ENCODE measurements at places on chromosomes 5 and 9.

GRCh38 chr5:139763930-139764791, 31.4 kb upstream of the PSD2 start:
- no peak for DNase-seq

DNA sequence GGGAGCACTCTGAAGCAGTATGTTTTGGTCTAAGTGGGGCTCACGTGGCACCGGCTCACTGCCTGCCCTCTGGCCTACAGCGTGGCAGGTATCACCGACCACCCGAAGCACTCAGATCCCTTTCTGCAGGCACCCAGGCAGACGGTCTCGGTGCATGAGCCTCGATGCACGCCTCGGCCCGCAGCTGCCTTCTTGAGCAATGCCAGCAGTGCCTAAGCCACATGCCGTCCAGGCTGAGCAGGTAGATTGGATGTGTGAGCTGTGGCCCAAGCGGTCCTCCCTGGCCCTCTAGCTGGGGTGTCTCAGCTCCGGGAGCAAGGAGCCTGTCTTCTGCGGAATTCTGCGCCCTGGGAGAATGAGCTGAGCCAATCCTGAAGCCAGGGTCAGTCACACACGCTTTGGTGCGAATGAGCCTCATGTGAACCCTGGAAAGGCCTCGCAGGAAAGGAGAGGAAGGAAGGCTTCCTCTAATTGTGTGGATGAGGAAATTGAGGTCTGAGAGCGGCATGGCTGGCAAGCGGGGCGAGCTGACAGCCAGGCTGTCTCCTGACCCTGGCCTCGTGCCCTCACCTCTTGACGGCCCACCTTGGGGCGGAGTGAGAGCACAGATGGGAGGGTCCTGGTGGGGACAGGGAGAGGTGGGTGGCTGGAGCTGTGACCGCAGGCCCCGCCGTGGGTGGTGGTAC, 14.4 kb downstream of the RXRA start:
- no peak for DNase-seq

- no peak for DNase-seq
Measured at GRCh38 chr5:153783362-153783658, 255.4 kb downstream of the FAM114A2 start.

DNA sequence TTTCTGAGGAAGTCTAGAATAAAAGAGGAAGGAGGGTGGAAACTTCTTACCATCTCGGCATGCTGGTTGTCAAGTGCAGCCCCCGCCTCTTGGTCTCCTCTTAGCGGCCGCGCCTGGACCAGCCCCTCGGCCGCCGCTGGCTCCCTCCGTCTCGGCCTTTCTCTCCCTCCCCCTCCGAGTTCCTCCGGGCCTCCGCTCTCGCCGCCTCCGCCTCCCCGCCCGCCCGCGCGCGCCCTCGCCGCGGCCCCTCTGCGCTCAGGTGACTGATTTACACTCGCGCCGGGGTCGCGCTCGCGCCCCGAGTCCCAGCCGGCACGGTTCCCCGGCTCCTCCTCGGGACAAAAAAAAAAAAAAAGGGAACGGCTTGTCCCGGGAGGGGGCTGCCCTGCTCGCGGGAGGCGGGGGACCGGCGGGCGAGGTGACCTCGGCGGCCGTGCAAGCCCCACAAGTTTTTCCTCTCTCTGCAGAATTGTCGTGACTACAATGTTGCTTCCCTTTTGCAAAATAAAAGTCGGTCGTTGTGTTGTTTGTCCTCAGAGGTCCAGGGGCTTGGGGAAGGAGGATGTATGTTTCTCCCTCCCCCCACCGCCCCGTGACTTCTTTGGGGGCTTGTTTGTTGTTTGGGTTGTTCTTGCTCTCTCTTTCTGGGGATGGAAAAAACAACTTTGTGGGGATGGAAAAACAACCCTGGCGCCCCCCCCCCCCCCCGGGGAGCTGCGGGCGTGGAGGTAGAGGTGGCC, at the start of gene BNC2:
BNC2 (minus strand) TSS at position 75 of the 740 bp plus-strand sequence; CDS start at position 53, 22 bp downstream.
- no peak for DNase-seq

DNA sequence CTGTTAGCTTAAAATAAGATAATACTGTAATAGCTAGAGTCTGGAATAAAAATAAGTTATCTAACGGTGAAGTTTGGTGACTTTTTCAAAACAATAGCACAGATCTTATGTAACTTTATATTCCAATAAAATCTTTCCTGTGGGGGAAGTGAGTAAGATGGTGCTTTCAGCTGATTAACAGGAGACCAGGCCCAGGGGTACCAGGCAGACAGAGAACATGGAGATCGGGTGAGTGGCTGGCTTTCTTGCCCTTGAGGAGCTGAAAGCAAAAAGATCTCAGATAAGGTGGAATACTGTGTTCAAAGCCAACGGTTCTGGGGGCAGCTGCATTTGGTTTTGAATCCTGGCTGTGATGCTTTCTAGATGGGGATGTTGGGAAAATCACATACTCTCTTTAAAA, 61.3 kb downstream of the MAT2B start:
- DNase-seq, result no peak

DNA sequence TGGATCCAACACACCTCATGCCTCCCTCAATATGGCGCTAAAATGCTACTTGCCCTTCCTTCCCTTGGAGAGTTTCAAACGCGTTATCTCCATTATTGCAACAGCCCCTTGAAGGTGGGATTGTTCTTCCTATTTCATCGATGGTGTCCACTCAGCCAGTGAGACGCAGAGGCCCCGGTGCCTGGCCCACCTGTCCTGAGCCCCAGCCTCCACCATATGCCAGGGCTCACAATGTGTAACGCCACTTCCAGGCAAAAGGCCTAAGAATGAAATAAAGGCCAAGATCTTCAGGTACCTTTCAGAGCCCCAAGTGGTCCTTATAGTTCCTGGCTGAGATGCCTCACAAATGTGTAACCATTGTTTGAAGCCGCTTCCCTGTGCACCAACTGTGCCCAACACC, 170.7 kb upstream of the PHYKPL start:
- DNase-seq, result no peak

DNA sequence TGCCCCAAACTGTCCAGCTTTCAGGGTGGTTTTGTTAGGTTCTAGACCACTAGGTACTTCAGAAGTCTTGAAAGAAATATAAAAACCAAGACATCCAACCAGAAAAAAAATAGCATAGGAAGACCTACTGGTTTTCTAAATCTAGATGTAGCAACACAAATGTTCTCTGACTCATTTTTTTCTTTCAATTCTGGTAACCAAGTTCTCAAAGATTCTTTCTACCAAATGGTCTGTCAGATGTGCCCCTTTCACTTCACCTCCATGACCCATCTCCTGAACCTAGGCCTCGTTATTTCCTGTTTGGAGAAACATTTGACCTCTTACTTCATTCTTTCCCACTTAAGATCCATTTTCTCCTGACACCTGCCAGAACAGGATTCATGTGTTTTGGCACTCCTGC, 355.3 kb downstream of the KIAA0825 start:
- DNase-seq, result no peak

DNA sequence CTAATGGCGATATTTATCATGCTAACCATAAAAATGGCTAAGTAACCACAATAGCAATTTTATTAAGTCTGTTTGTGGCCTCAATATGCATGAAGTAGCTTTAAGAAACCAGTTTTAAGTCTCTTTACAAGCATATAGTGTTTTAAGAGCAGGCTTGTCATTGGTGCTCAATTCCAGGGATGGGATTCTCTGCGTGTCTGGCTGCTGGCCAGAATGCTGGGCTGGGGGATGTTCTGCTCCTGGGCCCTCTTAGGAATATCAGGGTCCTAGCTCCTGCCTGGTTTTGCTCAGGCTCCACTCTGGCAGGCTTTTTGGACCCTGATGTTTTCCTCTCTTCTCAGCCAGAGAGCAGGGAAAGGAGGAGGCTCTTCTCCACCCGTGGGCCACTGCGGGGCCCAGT, 127.2 kb downstream of the PDE8B start:
- no peak for DNase-seq

GRCh38 chr5:1466631-1467265, 21.5 kb upstream of the SLC6A3 start:
- no peak for DNase-seq

DNA sequence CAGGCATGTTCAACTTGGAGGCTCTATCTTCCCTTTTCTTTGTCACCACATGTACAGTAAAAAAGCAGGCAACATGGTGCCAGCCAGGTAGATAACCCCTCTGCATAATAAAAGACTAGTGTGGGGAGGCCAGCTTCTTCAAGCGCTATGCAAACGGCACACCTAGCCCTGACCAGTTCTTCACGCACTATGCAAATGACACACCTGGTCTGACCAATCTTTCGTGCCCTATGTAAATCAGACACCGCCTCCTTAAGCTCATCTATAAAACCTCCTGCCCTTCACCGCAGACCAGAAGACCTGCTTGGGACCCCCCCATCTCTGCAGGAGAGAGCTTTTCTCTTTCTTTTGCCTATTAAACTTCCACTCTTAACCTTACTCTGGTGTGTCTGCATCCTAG, 28.1 kb upstream of the UGCG start:
- DNase-seq, result no peak

DNA sequence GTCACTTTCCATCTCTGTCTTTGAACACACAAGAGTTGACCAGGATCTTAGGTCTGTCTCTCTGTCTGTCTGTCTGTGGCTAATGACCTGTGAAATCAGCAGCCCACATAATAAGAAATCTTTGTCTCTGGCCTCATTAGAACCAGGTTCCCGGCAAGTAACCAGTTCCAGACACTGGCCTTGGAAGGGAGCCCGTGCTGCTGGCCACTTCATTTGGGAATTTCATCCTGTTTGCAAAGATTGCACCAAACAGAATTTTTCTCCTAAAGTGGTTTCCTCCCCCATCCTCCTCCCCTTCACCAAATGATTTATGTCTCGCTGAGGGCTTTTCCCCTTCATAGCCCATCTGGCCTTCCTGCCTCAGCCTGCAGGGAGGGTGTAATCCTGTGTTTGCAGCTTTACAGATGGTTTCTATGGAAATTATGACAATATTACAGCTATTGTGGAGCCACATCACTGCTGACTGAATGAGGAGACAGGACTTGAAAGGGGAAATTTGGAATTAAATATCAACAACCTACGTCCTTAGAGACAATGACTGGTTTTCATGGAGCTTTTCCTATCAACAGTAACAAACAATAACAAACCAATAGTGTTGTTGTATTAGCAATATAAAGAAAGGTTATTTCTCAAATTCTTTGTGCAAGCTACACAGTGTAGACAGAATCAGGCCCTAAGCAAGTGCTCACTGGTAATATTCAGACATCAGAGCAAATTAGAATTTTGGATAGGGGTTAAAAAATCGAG, 25.7 kb downstream of the DPYSL3 start:
- no peak for DNase-seq

DNA sequence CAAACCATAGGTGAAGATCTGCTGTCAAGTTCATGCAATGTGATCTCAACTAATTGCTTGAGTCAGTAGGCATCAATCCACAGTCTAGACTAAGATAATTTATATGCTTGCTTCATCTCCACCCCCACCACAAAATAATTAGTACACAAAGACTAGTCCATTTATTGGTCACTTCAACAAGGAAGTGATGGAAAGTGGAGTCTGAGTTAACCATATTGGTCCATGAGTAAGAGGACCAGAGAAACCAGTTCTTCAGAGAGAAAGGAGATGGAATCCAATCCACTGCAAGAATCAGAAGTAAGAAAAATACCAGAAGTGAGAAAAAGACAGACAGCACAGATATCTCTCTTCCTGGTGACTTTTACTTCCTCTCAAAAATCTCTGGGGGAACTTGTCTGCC, 366.5 kb downstream of the CHSY3 start:
- no peak for DNase-seq

GRCh38 chr5:111252799-111253545, 28.8 kb downstream of the CAMK4 start:
- DNase-seq, result no peak

GRCh38 chr9:93171261-93171990, 12.5 kb upstream of the WNK2 start:
- no peak for DNase-seq

DNA sequence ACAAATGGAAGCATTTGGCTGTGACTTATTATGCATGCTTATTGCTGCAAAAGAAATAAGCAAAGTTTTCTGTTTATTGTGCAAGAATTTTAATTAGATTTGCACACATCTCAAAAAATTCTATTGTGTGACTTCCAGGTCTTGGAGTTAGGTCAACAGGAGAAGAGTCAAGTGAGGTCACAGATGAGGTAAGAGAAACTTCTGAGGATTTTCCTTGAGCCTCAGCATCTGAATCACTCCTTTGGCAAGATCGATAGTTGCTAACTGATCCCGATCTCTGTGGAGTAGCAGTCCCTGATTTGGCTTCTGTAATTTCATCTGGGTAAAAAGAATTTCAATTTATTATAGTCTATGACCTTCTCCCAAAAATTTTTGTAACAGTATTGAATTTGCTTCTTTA, 6.9 kb upstream of the TTC33 start:
- no peak for DNase-seq

DNA sequence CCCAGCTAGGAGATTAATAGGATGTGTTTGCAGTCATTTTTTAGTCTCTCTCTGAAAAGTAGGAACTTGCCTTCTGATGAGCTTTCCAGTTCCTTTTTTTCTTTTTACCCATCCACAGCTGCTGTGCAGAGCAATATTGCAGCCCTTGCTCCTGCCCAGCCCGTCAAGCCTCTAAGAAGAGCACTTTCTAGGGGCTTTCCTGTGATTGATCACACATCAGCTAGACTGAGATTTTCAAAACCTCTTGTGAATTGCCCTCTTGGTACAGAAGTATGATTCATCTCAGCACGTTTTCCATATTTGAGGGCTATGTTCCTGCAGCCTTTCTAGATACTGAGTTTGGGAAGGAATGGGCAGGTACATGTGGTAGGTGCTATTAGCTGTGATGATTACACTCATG, 93.9 kb downstream of the GALNT10 start:
- no peak for DNase-seq

DNA sequence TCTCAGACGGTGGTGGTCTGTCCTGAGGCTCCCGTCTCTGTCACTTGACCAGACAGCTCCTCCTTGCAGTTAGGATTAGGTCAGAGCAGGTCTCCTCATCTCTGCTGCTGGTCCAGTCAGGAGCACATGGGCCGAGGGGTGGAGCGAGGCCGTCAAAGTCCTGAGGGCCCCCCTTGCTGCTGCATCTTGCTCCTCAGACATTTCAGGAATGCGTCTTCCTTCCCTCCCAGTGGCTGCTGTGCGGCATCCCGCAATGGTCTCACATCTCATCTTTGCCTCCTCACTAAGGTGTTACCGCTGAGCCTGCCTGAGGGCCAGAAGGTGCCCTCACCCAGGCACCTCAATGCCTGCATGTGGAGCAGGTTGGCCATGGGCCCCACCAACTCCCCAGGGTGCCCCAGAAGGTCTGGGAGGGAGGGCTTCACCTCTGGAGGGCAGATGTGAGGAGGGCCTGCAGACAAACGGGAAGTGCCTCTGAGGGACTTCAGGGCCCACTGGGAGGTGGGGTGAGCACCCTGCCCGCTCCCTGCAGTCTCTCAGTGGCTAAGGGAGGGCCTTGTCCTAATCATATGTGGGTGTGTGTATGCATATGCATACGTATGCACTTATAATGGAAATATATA, 137.7 kb upstream of the LMX1B start:
- DNase-seq, result no peak

Measured in stimulated activated CD4-positive, alpha-beta T cell treated with anti-CD3 and anti-CD28 coated beads, Interleukin-1b, Interleukin-23, amount 100 ng/mL, for 4 hours (primary cell).